ENCODE measurements at places on chromosomes 3 and 15.

DNA sequence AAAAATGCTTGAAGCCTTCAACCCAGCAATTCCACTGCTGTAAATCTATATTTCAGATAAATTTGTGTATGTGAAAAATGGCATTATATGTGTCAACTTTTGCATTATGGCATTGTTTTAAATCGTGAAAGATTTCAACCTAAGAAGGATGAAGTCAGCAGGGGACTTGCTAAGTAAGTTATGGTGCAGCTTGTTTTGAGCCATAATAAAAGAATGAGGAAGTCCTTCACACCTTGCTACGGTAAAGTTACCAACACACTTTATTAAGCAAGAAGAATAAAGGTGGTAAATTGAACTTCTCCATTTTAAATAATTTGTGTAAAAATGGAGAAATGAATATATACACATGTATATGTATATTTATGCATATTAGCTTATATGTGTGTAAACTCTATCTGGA, 371.4 kb downstream of the ROBO2 start:
- no peak for DNase-seq

DNA sequence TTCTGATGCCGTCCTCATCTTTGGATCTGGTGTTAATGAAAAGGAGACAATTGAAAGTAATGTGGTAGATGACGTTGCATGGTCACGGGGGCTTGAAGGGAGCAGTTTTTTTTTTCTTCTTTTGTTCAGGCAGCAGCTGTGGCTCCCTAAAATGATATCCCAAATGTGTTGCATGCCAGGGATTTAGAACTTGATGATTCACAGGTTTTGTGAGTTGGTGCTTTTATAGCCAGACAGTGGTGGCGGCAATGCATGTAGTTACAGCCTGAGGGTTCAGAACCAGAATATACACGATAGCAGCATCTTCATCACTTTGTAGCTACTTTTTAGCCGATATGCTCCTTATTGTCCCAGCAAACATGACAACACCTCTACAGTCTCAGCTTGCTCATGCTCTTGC, 133.4 kb downstream of the CHST2 start:
- no peak for DNase-seq

DNA sequence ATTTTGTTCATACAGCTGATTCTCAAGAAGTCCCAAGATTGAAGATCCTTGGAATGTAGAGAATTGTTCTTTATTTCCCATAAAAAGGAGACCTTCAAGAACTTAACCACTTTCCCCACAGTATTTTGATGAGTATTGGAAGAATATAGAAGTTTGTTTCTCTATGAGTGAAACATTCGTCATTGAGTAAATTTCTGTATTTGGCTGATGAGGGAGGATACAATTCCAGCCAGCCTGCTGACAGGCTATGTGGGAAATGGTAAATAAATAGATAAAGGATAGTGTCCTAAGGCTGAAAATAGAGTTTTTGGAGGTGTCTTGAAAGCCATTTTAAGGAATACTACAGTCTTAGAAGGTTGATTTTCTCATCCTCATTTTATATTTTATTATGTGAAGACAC, 1076.1 kb downstream of the ROBO2 start:
- no peak for DNase-seq

- DNase-seq, result no peak
Measured at GRCh38 chr3:36372534-36372935, 7.8 kb upstream of the STAC start.
